ENCODE measurements at places on chromosomes 1 and 21.

DNA sequence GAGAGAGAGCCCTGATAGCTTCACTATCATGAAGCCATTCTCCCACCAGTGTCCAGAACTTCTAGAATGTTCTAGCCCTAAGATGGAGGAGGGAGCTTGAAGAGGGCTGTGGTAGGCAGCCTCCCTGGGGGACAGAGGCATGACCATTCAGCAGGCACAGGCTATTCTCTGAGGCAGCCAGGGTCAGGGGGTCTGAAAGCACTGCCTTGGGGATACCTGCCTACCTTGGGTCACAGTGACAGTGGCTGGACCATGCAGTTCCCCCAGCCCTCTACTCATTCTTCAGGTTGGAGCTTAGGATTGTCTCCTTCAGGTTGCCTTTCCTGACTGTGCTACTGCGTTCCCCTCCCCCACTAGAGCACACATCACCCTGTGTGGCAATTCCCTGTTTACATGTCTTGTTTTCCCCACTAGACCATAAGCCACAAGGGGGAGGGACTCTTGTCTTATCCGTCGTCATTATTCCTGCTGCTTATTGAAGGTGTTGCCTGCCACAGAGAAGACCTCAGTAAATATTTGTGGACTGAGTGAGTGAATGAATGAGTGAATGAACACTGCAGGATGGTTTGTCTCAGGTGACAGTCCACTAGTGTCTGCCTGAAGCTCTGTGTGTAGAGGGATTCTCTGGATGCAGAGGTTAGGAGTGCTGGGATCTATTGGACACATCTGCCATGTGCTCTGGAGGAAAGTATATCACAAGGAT, 5.2 kb downstream of the ZDHHC18 start:
- no peak for DNase-seq

DNA sequence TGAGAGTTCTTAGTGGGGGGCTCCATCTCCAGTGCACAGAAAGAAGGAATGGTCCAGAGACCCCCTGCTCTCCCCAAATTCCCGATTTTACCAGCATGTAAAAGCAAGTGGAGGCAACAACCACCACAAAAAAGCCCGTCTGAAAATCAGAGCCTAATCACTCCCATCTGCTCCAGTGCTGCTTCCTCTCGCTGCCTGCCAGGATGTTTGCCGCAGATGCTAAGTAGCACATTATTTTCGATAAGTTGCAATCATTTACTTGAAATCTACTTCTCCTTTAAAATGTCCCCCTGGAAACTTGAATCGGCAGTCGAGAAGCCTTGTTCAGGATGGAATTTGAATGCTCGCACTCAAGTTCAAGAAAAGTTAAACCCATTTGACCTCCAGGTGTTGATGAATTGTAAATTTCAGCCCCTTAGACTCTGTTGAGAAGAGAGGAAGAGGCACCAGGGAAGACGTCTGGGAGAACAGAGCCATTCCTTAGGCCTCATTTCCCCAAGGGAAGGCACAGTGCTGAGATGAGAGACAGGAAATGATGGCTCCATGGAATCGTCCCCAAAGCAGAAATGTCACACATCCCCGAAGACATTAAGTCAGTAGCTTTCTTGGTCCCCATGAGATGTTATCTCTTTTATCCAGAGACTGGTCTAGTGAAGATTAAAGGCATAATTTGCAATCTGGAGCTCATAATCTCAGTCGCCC, 221.3 kb downstream of the PBX1 start:
- DNase-seq = no peak

GRCh38 chr1:60916199-60916598, 166.2 kb upstream of the NFIA start:
- no peak for DNase-seq

DNA sequence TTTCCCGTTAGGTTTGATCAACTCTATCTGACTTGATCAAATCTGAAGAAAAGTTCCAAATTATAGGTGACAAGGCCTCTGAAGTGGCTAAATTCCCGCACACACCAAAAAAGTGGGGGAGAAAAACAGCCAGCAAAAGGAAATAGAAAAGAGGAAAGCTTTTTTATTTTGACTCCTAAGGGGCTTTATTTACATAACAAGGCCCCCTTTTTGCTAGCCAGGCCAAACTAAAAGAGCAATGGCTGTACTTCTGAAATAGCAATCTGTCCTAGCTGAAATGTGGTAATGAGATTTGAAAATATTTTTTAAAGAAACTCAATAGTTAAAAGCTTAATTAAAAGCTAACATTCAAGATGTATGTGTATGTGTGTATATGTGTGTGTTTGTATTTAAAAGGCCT, 311.5 kb upstream of the POGK start:
- DNase-seq = no peak

- no peak for DNase-seq
Observed at GRCh38 chr1:12208271-12208670, 21.6 kb upstream of the VPS13D start.

- no peak for DNase-seq
Observed at GRCh38 chr1:181448461-181448860, 34.9 kb upstream of the CACNA1E start.

DNA sequence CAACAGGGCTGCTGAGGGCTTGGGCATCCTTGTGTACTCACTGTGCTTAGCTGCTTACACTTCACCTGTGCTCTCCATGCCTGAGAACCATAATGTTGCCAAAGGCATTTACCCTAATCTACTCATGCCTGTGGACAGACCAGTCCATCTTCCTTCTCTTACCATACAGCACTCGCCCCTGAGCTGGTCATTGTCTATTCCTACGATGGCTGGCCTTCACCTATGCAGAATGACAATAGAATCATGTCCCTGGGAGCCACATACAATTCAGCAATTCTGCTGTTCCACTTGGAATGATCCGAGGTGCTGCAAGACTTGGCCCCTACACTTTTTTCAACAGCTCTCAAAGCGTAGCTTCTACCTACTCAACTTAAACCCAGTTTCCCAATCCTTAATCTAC, 96.5 kb downstream of the PAPPA2 start:
- no peak for DNase-seq

DNA sequence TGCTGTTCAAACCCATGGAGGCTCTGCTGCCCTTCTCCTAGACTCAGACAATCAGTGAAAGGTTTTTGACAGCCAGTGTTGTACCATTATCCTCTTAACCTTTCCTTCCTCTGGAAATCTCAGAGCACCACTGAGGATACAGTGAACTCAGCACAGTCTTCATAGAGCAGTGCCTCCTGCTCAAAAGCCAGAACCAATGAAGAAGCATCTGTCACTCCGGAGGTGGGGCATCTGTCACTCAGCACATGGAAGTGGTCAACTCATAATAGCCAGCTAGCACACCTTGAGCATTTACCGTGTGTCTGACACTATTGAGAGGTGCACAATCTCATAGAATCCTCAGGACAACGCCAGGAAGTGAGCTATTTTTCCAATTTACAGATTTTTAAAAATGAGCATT, 62.4 kb downstream of the NMNAT2 start:
- DNase-seq = no peak

DNA sequence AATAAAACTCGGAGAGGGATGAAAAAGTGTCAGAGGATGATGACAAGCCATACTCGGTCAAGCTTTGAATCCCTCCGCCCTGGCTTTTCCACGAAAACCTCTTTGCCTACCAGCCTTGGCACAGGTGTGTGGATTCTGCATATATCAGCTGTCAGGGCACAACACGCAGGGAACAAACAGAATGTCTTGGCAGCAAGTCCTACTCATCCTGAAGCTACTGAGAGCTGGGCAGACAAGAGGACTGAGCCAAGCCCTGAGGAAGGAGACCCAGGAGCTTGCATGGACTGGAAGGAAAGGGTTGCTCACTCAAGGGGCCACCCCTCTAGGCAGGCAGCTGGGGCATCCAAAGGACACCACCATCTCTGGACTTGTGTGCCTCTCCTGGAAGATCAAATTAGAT, 132.4 kb downstream of the HMGB4 start:
- DNase-seq = no peak

DNA sequence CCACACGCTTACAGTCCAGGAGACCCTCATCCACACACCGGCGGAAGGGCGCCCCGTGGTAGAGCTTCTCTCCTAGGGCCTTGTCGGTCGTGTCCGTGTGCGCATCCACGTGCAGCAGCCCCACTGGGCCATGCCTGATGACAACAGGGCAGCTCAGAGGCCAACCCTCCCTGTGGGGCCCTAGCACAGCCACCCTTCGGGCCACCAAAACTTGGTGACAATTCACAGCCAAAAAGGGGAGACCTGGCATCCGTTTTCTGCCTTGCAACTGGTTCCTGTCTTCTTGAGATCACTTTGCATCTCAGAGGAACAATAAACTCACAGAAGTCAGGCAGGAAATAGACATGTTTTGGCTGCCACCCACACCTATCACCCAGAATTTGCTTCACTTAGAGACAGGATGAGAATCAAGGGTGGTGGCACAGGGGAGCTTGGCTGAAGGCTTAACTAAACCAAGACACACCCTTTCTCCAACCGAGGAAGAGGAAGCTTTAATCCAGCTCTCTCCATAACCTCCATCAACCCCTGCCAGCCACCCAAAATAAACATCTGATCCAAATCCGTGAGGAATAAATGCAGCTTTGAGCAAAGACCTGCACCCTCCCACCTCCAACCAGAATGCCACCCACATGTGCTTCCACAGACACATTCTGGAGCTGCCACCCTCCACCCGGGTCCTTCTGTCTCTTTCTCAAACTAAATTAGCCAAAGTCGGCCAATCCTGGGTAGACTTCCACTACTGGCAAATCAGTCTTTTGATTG, 5.7 kb downstream of the AGMAT start:
- no peak for DNase-seq

DNA sequence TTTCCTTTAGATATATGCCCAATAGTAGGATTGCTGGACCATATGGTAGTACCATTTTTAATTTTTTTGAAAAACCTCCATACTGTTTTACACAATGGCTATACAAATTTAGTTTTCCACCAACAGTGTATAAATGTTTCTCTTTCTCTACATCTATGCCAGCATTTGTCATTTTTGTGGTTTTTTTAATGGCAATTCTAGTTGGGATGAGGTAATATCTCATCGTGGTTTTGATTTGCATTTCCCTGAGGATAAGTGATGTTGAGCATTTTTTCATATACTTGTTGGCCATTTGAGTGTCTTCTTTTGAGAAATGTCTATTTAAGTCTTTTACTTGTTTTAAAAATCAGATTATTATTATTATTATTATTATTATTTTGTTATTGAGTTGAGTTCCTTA, 35.5 kb downstream of the PLA2G4A start:
- no peak for DNase-seq

- no peak for DNase-seq
Observed at GRCh38 chr1:229383961-229384360, 41.1 kb upstream of the CCSAP start.

GRCh38 chr1:31739346-31739745, 24.8 kb downstream of the ADGRB2 start:
- no peak for DNase-seq

DNA sequence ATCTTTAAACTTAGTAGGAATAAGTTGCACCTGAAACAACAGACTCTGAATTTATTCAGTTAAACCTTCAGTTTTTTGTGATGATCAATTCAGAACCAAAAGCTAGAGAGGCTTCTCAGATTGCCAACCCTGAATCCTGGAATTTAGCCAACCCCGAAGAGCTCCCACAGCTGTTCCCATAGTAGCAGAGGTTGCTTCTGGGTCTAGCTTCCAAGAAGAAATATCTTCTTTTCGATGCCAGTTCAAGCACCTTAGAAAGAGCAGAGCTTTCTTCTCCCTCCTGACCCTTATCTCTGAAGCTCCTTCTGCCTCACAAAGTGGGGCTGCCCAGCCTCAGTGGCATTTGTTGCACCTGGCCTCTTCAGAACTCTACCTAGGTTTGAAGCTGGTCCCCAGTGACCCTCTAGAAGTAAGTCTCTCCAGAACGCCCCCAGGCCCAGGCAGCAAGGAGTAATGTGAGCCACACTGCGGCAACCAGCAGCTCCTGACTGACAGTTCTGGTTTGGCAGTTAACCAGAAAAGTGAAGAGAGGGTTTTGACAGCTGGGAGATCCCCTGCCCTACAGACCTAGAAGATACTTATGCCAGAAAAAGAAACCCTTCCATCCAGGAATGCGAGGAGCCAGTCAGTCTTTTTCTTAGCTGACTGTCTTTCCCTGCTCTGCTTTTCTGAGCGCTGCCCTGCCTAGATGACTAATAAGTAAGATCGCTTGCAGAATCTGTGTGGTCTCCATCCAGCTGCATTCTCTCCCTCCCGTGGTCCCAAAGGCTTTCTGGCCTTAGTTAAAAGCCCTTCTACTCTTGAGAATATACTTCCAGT, 165.9 kb downstream of the ADGRL4 start:
- DNase-seq = no peak

DNA sequence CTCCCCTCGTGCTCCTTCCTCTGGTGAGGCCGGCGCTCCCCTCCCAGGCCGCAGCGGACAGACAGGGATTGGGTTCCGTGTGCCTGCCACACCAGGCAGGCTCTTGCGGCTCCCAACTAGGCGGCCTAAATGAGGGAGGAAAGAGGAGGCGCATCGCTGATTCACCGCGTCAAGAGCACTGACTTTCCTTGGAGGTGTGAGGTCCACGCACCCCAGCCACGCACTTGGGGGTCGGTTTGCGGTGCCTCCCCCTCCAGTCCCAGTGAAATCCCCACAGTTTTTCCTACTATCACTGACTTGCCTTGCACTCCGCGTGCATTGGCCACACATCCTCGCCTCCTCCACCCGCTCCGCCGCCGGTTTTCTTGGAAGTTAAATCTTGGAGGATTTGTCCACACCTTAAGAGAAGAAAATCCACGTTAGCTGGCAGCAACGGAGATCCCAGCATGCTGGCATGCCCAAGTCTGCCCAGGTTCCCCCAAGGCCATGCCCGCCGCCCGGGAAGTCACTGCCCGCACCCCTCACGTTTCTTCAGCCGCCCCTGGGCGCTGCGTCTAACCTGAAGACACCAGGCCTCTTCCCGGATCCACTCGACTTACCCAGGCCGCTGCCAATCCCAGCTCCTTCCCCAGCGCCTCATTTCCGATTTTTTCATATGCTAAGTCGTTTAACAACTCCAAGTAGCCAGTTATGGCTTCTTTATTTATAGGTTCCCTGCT, 1.1 kb upstream of the FOXD3 start:
- DNase-seq = no peak

GRCh38 chr1:170513138-170513537, 18.8 kb upstream of the GORAB start:
- DNase-seq = no peak

DNA sequence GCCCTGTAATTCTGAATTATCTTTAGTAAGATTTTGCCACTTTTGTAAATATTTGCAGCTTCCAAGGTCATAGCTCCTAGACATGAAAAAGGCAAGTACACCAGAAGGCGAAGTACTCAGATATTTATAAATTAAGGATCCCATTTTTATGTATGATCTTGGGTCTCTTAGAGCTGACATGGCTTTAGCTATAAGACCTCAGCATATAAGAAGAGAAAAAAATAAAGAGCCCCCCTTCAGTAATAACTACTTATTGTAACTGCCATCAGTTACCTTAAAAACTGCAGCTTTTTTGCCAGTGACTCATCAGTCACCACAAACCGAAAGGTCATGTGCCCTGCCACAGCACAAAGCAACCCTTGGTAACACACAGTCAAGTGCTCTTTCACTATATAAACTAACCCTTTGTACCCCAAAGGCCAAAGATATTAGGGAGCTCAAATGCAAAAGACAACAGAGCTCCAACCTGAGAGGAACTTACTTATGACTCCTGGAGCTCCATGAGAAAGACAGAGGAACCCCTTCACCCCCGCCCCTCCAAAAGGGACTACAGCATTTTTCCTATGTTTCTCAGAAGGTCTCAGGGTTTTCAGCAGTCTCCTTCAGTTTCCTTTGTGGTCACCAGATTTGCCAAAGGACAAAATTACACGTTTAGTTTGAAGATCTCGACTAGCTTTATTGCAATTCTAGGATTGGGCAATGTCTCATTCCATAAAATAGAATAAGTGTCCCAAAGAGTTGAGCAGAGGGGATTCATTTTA, 219.8 kb upstream of the DUSP10 start:
- DNase-seq = peak; percentile 39
